ENCODE measurements at places on chromosomes 7 and 10.
A peak's percentile ranks its signal among the peaks of the same experiment; 100 is the strongest.

DNA sequence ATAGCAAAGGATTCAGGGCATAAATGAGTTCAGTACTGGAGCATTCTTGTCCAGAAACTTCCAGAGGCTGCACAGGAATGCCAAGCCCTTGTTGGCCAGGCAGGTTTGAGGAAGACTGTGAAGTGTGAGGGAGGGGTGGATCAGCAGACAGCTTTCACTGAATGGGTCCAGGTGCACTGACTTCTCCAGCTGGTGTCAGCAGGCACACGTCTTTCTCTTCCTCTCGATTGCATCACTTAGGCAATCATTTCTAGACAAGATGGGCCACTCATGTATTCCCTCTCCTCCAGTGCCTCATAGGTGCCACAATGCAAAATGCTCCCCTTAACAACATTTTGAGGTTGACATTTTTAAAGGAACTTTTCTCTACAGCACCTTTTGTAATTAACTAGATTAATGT, 15.6 kb upstream of the PLEKHS1 start:
- DNase-seq: no peak

DNA sequence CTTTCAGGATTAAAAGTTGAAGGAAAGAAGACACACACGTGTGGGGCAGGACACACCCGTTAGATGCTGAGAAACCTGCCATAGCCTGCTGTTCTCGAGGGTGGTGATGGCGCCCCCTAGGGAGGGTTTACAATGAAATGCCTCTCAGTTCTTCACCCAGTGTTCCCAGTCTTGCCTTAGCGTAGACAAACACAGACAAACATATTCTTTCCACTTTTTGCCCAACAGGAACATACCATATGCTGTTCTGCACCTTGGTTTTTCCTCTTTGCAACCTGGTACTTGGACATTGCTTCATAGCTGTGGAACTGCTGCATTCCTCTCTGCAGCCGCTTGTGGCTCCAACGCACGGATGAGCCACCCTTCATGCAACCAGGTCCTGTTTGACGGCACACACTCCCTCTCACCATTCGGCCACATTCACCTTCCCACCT, 23.3 kb upstream of the HSPA12A start:
- DNase-seq: no peak

- no peak for DNase-seq
Measured at GRCh38 chr10:70475661-70476060, 2.9 kb upstream of the PALD1 start.

DNA sequence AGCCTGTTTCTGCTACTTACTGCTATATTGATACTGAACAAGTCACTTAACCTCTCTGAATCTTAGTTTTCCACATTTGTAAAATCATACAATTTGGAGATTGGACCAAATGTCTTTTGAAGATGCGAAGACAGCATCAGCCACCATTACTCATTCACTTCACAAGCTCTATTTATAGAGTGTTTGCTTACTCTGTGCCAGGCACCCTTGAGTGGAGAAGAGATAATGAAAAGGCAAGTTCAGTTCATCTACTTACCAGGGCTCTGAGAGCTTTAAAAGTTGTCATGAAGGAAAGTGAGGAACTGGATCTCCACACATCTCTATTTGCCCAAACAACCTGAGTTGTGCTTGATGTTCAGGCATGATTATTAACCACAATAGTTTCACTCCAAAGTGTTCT, 277.5 kb downstream of the CSTF2T start:
- no peak for DNase-seq

GRCh38 chr10:123678376-123678775, 12.2 kb downstream of the GPR26 start:
- no peak for DNase-seq

GRCh38 chr7:28096713-28097112, 83.9 kb downstream of the JAZF1 start:
- peak; percentile 21 for DNase-seq

- DNase-seq: no peak
Measured at GRCh38 chr7:20350518-20350951, 19.8 kb downstream of the ITGB8 start.

DNA sequence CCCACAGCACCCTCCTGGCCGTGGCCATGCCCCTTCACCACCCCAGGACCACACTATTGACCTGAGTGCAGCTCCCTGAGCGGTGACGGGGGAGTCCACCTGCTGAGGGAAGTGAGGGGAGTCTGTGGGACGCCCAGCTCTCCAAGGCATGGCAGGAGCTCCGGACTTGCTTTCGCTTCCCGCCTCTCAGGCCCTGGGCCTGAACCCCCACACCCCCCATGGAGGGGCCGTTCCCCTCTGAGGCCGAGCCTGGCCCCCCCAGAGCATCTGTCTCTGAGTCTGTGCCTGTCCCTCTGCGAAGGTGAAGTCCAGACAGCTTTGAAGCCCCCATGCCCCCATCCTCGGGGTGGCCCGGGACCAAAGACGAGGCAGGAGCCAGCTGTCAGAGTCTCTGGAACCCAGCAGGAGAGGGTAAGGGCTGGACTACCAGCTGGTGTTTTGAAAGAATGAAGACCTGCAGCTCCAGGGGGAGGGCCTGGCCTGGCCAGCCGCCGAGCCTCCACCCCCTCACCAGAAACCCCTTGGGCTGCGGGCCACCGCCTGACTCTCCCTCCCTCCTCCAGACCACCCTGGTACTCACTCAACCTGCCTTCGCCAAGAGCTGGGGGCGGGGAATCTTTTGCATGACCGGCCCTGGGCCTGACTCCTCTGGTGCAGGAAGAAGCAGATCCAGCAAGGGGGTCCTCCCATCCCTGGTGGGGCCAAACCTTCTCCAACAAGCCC, 114.0 kb downstream of the PDGFA start:
- DNase-seq: no peak

GRCh38 chr7:155456738-155457543, 988 bp upstream of the EN2 start:
- peak; percentile 38 for DNase-seq

Measured in NCI-H774 (cell line).